Stimulated activated CD4-positive, alpha-beta T cell treated with anti-CD3 and anti-CD28 coated beads, TNF-alpha, amount 100 ng/mL, for 4 hours (primary cell): ENCODE measurements at places on chromosomes 3 and 15.

DNA sequence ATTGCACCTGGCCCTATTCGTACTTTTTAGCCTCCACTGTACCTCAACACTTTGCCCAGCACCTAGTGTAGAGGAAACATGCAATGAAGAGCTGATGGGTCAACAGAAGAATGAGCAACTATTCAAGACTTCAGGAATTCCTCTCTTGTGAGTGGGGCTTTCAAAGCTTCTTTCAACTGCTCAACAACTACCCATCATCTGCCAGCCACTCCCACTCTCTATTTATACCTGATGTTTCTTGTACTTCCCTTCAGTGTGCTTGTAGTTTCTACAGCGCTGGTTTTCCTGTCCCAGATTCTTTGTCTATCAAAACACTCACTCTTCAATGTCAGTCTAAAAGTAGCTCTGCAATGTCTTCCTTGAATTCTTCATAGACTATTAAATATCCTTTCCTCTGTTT, 168.3 kb upstream of the LPP start:
- DNase-seq, result no peak

- no peak for DNase-seq
Measured at GRCh38 chr15:67838789-67839332, 984 bp downstream of the RNU6-1 start.

DNA sequence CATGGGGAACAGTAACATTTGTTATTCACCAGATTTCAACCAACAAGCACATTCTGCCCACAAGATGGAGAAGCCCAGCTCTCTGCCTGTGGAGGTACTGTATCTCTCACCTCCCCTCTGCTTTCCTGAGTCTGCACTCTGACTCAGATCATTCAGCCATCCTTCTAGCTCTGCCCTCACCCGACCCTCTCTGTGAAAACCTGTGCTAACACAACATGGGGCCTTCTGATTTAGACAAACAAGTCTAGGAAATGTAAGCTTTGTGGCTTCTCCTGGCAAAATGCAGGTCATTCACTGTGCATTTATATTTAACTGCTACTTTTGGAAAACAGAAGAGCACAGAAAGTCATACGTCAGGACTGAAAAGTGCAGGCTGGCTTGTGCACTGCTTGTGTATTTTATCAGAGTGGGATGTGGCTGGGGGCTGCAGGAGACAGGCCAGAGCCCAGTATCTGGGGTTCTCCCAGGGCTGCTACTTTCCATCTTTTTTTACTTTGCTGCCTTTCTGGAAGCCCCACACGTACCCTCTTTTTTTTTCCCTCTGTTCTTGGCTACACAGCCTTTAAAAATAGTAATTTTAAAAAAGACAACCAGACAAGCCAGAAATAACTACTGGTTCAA, 50.8 kb downstream of the SUSD5 start:
- DNase-seq, result no peak

DNA sequence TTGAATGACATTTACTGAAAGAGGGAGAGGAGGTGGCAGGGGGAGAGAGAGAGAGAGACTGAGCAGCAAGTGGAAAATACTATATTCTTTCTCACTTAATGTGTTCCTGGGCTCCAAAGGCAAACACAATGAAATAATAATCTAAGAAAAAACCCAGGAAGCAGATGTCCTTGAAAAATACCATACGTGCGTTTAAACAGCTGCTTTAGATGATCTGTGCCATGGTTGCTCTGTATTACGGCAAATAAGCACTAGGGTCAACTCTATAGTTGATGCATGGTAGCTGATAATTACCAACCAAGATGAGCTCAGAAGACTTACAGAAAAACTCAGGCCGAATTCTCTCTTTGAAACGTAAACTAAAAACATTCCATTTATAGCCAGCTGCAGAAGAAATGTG, 410.3 kb upstream of the TBL1XR1 start:
- DNase-seq, result no peak

DNA sequence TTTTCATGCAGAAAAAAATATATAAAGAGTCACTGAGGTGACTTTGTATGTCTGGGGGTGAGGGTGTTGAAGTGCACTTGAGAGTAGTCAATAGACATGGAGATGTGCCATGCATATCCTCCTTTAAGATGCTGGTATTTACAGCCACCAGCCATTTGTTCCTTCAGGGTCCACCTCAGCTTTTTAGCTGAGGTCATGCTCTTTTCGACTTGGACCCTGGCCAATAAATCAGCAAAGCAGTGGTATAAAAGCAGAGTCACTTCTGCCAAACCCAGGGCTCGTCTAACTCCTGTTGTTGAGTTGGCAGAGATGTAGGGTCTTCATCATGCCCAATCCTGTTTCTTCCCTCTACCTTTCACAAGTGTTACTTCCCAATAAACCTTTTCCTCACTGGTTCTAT, 75.1 kb upstream of the OSTN start:
- DNase-seq, result no peak

DNA sequence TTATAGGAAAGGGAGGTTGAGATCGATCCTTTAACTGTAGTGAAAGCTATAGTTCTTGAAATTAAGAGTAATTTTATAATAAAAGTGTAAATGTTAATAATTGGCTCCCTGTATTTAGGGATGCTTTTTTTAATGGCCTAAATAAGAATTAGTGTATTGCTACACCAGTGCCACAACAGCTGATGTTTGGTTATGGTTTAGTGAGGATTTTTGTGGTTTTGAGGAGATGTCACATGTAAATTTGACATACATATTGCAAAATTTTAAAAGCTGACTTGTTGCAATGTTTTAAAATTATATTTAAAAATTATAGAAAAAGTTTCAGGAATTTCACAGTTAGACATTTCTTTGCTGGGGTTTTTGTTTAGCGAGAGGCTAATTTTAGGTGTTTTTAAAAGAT, 3.9 kb downstream of the TSC22D2 start:
- no peak for DNase-seq

DNA sequence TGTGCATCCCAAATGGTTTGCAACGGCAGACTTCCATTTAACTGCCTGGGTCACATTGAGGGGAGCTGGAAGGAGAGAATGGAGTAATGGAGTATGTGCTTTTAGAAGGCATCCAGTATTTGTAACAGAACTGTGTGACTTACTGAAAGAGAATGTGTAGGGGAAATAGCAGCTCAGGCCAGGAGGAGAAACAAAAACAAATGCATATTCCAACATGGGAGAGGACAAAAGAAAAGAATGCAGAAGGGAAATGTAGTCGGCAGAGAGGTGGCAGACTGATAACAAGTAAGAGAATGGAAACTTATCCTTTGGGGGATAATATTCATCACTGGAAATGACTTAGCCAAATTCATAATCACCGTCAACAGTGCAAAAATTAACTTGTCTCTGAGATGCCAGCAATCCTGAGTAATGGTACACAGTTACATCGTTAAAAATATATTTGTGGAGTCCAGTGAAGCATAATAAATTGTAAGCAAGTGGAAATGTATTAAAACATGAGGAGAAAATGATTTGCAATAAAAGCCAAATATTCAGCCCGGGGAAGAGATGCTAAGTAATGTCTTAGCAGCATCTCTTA, 294.9 kb upstream of the SGO1 start:
- no peak for DNase-seq

DNA sequence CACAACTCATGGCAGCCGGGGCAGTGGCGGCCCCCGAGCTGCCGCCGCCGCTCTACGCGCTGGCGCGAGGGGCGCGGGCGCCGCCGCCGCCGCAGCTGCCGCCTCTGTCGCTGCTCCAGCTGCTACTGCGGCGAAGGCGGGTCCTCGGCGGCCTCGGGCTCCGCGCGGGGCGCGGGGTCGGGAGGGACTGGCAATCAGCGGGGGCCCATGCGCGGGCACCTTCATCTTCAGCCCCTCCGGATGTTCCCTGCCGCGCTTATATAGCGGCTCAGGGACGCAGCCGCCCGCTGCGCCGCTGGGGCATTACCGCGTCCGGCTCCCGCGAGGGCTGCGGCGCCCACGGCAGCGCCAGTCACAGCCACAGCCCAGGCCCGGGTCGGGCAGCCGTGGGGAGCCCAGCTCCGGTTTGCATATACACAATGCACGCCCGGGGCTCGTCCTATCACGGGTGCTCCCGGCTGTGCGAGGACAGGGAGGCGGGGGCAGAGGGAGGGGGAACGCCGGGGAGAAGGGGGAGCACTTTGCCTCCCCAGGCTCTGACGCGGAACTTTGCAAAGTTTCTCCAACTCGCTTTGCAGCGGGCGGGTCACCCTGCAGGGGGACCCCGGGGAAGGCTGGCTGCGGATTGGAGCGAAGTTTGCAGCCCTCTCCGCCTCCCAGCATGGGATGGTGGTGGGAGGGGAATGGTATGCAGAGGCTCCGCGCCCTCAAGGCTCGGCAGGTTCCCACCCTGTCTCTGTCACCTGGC, at the start of gene VGLL3:
Gene VGLL3, minus strand, starts transcription at position 416 of the 748 bp plus-strand sequence. Its CDS starts 406 bp downstream, at position 10.
- no peak for DNase-seq

DNA sequence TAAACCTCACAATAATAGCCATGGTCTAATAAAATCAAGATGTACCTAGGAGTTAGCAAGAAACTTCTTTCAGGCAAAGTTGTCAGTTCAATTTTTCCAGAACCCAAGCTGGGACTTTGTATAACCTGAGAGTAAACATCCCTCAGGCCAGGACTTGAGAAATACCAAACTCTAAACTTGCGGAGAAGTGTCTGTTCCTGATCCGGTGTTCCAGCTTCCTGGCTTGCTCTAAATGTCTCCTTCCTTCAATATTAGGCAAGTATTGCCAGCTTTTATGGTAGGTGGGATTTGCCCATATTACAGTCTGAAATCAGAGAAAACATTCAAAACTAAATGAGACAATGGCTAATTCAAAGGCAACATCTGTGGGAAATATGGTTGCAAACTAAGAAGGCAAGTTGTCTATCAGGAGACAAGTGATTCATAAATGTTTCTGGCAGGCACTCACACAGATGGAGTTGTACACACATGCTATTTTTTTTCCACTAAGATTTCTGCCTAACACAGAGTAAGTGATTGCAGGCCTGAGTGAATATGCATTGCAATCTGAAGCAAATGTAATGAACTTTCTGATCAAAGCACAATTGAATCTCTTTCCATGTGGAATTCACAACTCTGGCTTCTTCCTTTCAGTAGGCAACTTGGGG, 88.3 kb upstream of the COL8A1 start:
- no peak for DNase-seq

DNA sequence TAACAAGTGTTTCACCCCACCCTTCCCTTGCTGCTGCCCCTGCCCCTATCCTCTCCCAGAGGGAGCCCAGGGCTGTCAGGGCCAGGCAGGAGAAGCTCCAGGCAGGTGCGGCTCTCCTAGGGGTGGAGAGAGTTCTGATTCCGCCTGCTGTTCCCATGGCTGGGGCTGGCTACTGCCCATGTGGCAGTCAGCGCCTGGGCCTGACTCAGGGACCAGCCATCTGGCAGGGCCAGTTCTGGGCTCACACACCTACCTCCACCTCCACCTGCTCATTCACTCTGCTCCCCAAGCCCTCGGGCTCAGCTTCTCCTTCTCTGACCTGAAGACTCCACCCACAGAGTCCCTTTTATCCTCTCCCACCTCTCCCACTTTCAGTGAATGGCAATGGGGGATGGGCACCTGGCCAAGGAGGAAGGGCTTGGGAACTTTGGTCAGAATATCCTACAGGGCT, 23.4 kb downstream of the AMOTL2 start:
- no peak for DNase-seq

- no peak for DNase-seq
Measured at GRCh38 chr3:189042832-189043231, 128.9 kb upstream of the TPRG1 start.

DNA sequence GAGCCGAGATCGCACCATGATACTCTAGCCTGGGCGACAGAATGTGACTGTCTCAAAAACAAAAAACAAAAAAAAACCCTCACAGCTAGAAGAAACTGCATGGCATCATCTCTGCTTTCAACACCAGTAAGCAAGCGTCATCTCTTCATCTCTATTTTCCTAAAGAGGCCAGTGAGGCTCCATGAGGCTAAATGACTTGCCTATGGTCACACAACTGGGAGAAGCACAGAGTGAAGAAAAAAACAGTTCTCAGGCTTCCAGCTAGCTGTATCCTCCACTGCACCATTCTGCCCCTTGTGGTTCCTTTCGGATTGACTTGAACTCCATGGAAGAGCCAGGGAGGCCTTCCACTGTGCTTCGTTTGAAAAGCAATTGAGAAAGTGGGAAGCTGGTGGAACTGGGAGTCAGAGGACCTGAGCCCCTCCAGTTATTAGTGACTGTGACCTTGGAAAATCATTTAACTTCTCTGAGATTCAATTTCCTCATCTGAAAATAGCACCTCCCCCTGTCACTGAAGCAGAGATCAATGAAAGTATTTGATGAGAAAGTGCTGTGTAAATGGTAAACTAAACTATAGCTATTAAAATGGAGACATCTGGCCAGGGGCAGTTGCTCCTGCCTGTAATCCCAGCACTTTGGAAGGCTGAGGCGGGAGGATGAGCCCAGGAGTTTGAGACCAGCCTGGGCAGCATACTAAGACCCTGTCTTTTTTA, 32.1 kb upstream of the DENND4A start:
- DNase-seq, result no peak

DNA sequence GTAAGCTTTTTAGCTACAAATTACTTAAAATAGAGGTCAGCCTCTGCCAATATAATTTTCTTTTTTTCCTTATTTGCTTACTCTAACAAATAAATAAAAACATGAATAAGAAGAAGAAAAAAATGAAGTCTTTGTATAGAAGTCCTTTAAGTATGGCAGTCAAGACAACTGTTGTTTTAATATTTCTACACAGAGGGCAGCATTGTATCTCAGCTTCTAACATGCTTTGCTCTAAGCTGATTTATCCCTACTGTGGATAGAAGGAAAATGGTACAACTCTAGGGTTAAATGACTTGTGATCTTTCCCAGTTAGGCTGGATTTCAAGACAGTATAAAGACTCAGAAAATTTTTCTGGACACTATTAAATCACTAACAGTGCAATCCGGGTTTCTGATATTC, 104.3 kb upstream of the MEIS2 start:
- DNase-seq, result no peak

- no peak for DNase-seq
Measured at GRCh38 chr3:130787422-130788068, 40.9 kb upstream of the PIK3R4 start.

GRCh38 chr3:194075802-194076460, 60.0 kb upstream of the HES1 start:
- no peak for DNase-seq

DNA sequence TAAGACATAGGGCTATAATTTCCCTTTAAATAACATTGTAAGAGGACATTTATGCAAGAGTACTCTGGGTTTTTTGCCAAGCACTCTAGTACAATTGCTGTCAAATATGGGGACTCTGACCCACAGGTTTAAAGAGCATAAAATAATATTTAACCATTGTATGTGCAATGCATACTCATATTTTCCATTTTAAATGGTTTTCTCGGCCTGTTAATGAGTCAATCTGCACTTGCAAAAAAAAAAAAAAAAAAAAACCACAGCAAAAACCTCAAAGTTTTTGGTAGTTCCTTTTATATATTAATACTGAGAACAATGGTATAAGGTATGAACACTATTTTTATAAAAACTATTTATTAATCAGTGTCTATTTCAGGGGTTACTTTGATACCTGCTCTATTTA, 304.0 kb upstream of the CBLB start:
- no peak for DNase-seq

DNA sequence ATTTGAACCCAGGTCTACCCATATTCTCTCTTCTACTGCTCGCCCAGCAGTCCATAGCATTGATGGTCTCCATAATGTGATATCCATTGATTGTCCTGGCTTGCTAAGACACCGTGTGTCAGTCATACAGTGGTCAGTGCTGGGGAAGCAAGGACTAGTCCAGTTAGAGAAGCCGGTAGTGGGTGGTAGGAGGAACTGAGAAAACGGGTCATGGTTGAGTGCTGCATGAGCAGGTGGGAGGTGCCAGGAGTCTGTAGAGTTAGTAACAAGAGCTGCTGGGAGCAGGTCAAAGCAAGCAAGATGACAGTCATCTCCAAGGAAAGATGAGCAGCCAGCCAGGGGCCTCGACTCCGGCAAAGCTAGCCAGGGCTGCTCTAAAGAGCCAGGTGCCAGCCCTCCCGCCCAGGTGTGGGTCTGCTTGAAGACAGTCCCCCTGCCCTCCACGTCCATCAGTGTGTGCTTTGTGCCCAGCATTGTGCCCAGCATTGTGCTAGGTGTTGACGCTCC, 29.5 kb upstream of the USP3 start:
- no peak for DNase-seq
